ENCODE measurements at places on chromosomes 7 and 10.

- no peak for DNase-seq
These were observed 616.0 kb downstream of the GATA3 start for GRCh38 chr10:8670461-8670860.

DNA sequence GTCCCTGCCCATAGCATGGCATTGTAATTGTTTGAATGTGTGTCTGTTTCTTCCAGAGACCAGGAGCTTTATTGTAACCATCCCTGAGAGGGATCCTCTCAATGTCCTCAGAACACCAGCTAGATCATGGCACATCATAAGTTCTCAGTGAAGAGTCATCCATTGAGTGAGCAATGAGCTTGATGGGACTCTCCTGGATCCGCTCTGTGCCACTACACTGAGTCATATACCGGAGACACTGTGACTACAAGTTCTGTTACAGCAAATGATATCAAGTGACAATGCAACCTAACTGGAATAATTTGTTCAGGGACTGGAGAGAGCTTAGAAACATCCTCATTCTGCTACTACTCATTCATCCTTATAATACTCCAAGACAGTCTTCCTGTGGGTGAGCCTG lies 25.1 kb downstream of the MRPS24 start:
- no peak for DNase-seq

- DNase-seq: no peak
These were observed 202.6 kb downstream of the MDFIC start for GRCh38 chr7:115124409-115124939.

- no peak for DNase-seq
These were observed 46.2 kb downstream of the FAM53B start for GRCh38 chr10:124697837-124698544.

DNA sequence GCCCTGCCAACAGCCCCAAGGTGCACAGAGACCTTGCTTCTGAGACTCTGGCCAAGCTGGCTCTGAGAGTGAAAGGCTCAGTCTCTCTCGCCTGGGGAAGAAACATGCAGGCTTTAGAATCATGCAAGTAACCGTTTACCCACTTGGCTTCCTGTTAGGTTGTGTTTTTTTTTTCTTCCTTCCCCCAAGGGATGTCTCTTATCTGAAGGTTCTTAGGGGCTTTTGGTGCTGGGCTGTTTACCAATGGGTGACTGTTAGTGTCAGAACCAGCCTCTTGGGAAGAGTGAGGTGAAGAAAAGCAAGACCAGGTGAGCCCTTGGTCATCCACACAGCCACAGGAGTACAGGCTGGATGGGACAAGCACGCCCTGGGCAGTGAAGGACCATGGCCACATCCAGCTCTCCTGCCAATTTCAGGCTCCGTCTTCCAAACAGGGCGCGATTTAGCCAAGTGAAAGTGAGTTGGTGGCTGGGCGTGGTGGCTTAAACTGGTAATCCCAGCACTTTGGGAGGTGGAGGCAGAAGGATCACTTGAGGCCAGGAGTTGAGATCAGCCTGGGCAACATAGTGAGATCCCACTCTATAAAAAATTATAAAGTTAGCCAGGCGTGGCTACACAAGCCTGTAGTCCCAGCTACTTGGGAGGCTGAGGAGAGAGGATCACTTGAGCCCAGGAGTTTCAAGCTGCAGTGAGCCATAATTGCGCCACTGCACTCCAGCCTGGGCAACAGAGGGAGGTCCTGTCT lies 76.3 kb upstream of the CUX1 start:
- no peak for DNase-seq

GRCh38 chr7:7761974-7762779 lies 43.8 kb upstream of the RPA3 start:
- peak; percentile 59 for DNase-seq

DNA sequence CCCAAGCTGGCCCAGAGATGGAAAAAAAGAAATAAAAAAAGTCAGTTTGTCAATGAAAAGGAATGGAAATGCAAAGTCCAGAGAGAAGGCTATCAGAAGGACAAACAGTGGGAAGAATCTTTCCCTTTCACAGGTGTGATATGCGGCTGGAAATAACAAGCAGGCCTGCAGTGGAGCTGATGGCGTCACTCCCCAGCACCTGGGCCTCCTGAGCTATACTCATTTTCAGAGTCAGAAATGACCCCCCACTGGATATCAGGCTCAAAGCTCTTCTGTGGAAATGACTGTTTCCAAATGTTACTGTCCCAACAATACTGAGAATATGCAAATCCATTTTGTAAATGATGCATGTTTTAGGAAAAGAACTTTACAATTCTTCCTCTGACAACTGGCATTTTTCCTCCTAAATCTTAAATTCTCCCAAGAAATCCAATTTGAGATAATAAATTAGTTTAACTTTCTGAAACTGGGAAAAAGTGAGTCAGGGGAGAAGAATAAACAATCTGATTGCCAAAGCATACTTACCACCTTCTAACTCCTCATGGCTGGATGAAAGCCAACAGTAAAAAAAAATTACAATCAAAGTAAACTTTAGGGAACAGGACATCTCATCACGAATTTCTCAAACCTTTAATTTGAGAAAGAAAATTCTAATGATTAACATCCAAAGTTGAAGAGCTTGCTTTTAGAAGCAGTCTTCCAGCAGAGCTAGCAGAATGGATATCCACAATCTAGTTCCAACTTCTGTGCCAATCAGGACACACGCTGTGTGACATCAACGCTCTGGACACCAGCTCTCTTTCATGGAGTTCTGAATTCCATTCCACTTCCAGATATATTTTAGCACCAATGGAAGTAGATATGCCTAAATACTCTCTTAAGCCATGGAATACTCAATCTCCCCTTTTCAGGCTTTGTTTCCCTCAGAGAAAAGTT lies 5.3 kb upstream of the CUZD1 start:
- peak; percentile 61 for DNase-seq

DNA sequence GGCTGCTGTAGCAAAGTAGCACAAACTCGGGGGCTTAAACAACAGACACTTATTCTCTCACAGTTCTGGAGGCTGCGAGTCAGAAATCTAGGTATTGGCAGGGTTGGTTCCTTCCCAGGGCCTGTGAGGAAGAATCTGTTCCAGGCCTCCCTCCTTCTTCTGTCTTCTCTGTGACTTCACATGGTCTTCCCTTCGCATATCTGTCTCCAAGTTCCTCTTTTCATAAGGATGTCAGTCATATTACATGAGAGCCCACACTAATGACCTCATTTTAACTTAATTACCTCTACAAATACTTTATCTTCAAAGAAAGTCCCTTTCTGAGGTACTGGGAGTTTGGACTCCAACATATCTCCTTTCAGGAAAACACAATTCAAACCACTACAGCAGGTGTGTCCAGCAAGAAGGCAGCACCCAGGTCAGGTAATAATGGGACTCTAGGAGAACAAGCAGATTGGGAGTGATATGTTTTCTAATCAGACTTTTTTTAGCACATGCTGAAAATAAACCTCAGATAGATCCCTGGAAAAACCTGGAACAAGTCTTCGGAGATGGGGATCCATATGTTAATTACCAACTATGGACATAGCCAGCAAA lies 11.7 kb downstream of the CREB5 start:
- DNase-seq: no peak

- DNase-seq: no peak
These were observed 248.6 kb upstream of the MAGI2 start for GRCh38 chr7:79702116-79702515.

DNA sequence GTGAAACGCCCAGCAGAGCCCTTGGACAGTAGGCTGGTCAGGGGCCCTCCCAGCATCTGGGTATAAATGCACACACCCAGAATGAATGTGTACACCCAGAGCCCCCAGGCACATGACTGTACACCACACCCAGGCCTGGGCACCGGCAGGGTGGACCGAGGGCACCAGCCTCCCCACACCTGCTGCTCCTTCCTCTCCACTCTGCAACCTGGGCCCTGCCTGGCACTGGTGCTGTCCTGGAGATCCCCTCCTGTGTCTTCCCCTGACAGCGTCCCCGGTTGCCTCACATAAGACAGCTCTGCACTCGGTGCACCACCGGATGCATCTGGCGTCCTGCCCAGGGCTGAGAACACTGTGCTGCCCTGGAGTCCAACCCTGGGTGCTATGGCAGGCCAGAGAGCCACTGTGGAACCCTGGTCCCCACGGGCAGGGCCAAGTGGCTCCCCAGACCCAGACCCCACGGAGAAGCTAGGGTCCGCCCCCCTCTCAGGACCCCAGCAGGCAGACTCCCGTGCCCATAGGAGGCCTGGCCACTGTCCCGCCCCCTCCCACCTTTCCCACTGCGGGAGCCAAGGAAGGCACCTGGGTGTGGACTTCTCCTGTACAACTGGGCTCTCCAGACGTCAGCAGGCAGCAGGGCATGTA lies 6.6 kb downstream of the RASGEF1A start:
- peak; percentile 65 for DNase-seq

GRCh38 chr10:16519908-16520861 lies 1.5 kb downstream of the C1QL3 start:
- no peak for DNase-seq

DNA sequence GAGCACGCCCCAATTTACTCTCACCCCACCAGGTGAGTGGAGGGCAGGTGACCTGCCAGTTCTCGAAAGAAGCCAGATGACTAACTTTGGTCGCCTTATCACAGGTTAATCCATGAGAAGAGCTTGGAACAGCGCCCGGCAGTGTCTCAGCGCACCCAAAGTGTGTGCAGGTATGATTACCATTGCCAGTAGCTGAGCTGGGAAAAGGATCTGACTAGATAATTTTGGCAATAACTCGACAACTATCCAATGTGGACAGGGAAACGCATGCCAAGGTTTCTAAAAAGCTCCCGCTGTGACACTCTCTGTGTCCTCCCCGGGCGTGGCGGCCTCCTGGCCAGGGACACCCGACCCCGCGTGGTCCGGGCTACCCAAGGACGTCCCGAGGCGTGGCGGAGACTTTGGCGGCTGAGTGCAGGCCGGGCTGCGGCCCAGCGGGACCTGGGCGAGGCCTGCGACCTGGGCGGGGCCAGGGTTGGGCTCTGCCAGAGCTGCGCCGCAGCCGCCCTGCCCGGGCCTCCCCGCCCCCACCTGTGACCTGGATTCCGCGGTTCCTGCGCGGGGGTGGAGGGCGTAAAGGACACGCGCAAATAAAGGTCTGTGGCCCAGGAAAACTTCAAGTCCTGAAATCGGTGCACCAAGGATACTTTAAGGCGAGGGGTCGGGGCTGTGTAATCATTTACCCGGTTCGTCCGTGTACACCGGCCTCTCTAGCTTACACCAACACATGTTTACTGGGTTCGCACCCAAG lies 13.7 kb upstream of the WAPL start:
- DNase-seq: no peak

- no peak for DNase-seq
These were observed 13.7 kb downstream of the PRPS1L1 start for GRCh38 chr7:18013936-18014335.

DNA sequence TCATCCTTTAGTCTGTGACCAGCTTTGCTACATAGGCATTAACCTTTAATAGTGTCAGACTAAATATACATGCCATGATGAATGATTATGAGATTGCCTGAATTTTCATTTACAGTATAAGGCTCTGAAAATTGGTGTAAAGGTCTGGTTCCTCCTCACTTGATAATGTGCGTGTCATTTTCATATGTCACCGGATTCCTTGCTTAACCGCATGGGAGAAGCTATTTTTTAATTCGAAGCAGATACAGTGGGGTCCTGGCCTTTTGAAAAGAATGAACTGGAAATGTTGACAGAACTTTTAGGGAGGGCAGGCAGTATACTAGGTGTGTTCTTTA lies 192.4 kb upstream of the SH2B2 start:
- DNase-seq: no peak

- DNase-seq: peak; percentile 87
These were observed 10.8 kb downstream of the TLX1 start for GRCh38 chr10:101141616-101142532.

DNA sequence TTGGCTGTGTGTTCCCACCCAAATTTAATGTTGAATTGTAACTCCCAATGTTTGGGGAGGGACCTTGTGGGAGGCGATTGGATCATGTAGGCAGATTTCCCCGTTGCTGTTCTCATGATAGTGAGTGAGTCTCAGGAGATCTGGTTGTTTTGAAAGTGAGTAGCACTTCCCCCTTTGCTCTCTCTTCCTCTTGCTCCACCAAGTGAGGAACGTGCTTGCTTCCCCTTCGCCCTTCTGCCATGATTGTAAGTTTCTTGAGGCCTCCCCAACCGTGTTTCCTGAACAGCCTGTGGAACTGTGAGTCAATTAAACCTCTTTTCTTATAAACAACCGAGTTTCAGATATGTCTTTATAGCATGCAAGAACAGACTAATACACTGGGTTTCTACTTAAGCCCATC lies 176.3 kb downstream of the CDK14 start:
- DNase-seq: no peak

DNA sequence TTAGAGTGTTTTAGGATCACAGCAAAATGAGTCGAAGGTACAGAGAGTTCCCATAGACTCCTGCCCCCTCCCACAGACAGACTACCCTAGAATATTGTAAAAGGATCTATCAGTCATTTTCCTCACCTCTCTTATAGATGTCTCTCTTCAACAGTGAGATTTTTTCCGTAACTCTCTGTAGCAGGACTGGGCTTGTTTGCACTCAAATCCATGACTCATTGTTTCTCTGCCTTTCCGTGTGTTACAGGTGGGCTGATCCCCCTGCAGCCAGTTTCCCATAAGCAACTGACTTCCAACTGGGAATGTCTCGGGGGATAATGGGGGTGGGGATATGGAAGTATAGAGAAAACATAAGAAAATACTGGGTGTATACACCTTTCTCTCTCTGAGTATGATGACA lies 921.0 kb downstream of the GATA3 start:
- DNase-seq: peak; percentile 73

DNA sequence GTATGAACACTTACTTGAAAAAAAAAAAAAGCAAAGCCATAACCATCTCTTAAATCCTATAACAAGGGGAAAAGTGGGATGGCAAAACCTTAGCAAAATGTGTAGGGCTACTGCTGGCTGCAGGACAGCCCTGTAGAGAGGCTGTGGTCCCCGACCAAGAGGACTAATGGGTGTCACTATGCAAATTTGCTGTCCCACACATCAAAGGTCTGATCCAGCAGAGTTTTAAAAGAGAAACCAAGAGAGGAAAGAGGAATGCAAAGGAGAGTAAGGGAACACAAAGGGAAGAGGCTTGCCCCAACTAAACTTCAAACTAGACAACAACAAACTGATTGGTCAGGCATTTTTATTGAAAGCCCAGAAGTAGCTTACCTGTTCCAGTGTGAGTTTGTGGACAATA lies 3.1 kb upstream of the ZNRF2 start:
- DNase-seq: no peak

- DNase-seq: no peak
These were observed 102.3 kb upstream of the BTBD16 start for GRCh38 chr10:122168598-122169394.

- DNase-seq: peak; percentile 51
These were observed 3.1 kb upstream of the SMNDC1 start for GRCh38 chr10:110307805-110308204.
